ENCODE measurements at places on chromosomes 1 and 21. TPM values are rescaled to one million over a fixed set of nuclear protein-coding genes. Genes with fewer than 3 reads are reported as not detected.

VAV3 gene
- total RNA-seq, result not detected

DNA sequence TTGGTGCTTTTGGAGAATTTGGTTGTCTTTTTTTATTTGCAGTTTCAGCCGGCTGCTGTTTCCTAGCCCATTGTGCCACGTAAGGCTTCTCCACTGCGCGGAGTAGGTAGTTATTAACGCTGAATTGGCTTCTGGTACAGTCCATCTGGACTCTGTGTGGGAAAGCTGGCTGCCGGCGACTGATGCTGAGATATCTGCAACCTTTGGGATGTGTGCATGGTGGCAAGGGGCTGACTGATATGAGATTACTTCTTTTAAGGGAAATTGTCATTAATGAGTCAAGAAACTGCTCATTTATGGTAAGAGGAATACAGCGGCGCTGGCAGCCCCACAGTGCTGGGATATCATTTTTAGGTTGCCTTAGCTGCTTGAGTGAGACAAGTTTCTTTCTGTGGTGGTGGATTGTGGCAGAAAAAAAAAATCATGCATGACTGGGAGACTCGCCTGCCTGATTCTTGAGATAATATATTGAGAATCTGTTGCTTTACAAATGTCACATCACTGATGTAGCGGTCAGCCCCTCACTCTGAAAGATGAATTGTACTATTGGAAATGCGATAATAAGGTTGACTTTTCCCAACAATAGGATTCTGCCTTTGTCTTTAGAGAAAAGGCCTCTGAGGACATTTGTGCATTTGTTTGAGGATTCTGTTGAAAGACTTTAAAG, 2.5 kb upstream of the ELAVL4 start:
- H3K27ac ChIP-seq, result no peak overlapping the region
- no peak overlapping the region for H3K4me3 ChIP-seq
- no peak for DNase-seq
- no peaks in the 10 kb centered on the region for H3K4me1 ChIP-seq

KRTAP19-3 gene
- total RNA-seq, result not detected

PRDX6 gene
- total RNA-seq, result 286 TPM

All from HCT116 (cell line).